GM12891 (cell line): ENCODE measurements at places on chromosomes 2 and 18.
A peak's percentile ranks its signal among the peaks of the same experiment; 100 is the strongest.

- no peak for DNase-seq
Observed at GRCh38 chr2:27282892-27283291, 663 bp downstream of the TRIM54 start.

- DNase-seq = no peak
Observed at GRCh38 chr2:229126066-229126465, 145.0 kb downstream of the PID1 start.

DNA sequence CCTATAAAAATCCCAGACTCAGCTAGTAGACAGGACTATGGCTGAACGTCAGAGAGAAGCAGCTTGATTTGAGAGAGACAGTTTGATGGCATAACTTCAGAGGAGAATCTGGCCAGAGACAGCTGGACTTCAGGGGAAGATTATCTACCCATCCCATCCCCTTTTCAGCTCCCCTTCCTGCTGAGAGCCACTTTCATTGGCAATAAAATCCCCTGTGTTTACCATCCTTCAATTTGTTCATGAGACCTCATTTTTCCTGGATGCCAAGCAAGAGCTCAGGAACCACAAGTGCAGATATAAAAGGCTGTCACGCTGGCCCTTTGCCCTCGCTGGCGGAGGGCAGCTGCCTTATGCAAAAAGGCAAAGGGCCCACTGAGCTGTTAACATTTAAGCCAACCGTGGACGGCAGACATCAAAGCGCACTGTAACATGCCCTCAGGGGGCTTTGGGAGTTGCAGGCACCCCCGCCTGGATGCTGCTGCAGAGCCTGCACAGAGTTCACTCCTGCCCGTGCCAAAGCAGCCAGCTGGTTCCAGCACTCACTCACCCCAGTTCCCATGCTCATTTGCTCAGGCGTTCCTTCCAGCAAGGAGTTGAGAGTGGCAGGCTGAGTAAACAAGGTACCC lies 164.3 kb upstream of the PGAP1 start:
- DNase-seq = no peak

DNA sequence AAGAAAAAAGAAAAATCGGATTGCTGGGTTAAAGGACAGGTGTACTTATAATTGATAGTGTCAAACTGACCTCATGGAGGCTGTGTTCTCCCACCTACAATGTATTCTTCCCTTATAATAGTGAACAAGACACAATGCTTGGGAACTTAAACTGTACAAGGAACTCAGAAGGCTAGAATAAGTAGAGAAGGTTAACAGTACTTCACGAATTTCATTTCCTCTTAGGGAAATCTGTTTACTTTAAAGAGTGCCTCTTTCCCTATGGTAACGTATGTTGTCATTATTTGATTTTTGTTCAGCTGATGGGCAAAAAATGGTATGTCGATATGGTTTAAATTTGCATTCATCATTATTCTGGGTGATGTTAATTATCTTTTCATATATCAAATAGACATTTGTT lies 9.2 kb upstream of the HK2 start:
- no peak for DNase-seq

DNA sequence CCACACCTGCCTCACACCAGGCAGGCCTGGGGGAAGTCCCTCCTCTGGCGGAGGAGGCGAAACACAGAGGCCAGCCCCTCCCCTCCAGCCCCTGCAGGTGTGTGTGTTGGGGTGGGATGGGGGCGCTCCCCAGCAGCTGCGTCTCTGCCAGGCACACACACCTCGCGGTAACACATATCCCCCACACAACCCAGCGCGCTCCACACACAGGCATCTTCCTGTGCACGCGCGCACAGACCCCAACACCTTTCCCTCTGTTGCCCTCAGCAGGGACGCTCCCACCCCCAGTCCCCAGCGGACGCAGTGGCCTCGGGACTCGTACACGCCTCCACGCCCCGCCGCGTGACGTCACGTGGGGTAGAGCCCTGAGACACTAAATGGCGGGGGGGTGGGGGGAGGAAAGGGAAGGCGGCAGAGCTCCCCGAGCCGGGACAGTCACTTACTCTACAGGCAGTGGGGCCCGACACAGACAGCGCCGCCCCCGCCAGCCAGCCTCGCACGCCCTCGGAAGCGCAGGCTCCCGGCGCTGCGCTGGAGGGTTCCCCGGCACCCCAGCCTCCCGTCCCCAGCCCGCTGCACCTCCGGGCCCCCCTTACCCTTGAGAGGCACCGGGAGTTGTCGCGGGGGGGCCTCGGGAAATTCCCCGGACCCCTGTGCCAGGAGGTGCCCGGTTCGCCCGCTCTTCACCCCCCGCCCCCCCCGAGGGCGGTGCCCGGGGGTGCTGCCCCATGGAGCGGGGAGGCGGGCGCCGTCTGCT lies at the start of gene WNT10A:
Gene WNT10A, plus strand, starts transcription at position 751 of the 757 bp plus-strand sequence. CDS start 144 bp downstream, outside the sequence.
- peak; percentile 80 for DNase-seq
